Activated CD4-positive, alpha-beta T cell treated with anti-CD3 and anti-CD28 coated beads for 1 hour (primary cell): ENCODE measurements at places on chromosomes 6 and 20.

GRCh38 chr6:133394630-133395029 lies 153.5 kb downstream of the EYA4 start:
- DNase-seq = no peak

DNA sequence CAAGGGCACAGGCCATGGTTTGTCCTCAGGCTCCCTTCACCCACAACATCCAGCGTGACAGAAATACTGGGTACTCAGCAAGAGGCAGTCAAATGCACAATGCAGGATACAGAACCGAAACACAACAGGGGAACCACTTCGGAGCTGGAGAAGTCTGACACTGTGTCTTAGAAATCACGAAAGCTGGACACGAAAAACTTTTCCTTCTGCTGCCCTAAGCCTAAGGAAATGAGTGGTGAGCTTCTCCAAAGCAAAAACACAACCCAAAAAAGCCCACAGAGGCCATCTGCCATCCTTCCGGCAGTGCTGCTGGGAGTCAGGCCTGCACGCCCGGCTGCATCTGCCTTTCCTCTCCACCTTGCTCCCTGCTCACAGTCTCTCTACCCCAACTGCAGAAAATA lies 106.3 kb downstream of the SLC23A2 start:
- DNase-seq = no peak

- no peak for DNase-seq
Observed at GRCh38 chr6:43739642-43740091, 30.3 kb upstream of the VEGFA start.

DNA sequence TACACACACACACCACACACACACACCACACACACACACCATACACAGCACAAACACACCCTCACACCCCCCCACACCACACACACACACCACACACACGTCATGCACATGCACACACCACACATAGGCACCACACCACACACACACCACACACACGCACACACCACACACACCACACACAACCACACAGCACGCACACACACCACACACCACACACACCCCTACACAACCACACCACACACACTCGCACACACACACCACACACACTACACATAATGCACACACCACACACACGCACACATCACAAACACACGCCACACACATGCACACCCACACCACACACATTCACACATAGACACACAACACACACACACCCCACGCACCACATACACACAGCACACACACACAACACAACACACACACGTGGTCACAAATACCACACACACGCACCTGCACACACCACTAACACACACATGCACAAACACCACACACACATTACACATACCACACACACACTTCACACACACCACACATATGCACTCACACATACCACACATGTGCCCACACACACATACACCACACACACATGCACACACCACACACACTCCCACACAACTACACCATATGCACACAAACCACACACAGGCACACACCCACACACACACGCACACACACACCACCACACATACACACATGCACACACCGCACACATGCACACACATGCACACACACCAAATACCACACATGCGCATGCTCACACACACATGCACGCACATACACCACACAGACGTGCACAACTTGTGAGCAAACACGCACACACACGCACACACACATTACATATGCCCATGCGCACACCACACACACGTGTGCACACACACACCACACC lies 9.4 kb upstream of the ACSS1 start:
- no peak for DNase-seq

DNA sequence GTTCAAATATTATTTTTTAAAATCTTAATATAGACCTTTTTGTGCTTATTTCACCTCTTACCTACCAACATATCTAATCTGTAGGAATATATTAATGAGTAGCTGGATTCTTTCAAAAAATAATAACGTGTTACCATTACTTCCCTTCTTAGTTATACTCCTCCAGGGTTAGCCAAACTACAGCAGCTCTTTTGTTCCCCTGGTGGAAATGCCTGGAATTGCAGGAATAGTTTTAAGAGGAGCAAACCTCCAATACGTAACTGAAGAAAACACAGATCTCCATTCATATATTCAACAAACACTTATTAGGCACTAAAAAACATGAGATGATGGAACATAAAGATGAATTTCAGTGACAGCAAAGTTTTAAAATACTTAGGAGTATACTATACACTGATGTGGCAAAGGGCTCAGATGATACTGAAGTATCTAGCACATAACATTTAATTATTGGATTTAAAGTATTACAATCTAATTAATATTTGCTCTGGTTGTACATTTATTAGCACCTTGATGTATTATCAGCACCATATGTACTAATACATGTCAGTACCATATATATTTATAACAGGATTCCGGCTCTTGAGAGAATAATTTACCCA lies 78.3 kb downstream of the TBX18 start:
- DNase-seq = no peak

DNA sequence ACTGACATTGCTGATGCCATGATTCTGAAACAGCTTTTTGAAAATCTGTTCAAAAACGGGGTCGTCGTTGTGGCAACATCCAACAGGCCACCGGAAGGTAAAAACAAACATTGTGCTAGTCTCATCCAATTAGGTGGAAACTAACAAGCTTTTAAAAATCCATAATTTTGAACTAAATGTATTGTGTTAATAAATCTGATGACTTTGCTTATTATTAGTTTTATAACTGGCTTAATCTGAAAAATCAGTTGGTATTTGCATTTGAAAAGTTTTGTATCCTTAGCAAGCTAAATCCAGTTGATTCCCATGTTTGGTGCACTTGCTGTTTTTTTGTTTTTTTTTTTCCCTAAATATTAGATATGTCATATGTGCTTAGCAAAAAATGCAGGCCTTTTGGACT lies 71.4 kb downstream of the AFG1L start:
- no peak for DNase-seq

GRCh38 chr6:147554281-147554680 lies 45.8 kb downstream of the SAMD5 start:
- DNase-seq = no peak

GRCh38 chr6:27809939-27810767 lies 102.0 kb downstream of the OR2B2 start:
- peak; percentile 67 for DNase-seq

DNA sequence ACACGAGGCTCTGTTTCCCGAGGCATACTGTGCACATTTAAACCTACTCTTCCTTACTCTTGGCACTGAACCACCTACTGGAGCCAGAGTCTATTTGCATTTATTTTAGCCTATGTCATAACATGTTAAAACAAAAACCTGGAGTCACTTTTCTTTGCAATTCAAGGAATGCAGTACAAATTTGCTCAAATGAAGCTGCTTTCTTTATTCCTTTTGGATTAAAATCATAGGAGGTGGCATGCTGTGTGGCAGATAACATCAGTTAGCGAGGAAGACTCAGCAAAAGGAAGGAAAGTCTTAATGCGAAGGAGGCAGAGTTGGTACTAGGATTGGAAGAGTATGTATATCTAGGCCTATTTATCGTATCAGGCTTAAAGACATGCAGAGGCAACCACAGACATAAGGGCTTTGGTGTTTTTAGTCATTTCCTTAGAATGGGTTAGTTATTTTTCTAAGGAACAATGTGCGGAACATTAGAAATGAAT lies 92.9 kb downstream of the SAMD3 start:
- DNase-seq = no peak

DNA sequence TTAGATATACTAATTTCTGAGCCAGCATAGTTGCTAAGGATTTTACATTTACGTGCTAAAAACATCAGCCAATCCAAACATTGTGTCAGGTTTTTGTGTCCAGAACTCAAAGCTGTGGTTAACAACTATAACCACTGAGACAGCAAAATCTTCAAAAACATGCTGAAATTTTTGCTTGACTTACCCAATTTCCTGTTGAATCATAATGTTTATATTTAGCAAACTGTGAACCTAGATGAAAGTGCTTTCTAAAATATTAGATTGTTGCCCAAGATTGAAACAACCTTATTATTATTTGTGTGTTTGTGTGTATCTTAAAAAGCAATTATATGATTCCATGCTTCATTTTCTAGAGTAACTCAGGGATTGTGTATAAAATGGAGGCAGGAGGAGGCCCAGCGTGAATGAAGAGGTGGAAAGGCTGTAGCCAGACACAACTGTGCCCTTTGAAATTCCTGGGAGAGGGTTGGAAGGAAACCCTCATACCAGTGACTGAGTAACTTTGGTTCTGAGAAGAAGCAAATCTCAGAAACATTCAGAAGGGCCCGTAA lies 48.0 kb downstream of the ARMC2 start:
- DNase-seq = no peak

DNA sequence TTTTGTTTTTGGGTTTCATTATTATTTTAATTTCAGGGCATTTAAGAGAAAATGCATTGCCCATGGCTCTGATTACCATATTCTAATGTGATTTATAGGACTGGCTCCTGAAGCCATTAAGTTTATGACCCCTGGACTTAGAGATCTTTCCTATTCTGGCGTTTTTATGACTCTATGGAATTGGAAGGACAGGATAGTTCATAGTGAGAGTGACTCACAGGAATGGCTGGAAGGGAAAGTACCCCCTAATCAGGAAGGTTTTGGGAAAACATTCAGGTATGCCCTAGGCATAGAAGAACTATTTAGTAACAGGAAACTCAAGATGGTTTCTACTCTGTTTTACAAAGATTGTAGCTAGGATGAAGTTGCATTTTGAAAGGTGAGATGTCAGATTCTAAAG lies 108.6 kb upstream of the SLC2A12 start:
- no peak for DNase-seq

DNA sequence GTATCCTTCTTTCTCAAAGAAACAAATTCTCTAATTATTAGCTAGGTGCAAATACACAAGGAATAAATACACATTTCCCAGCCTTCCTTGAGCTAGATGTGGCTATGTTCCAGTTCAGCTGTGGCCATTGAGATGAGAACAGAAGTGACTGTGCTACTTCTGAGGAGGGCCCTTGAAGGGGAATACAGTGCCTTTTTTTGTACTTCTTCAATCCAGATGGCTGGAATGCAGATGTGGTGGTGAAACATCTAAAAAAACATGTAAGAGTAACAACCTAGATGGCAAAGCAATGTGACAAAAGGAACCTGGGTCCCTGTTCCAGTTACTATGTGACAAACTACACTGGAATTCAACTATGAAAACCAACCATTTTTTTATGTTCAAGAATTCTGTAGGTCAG lies 115.4 kb upstream of the DST start:
- no peak for DNase-seq

GRCh38 chr6:130537447-130537846 lies 171.6 kb downstream of the TMEM200A start:
- DNase-seq = no peak

DNA sequence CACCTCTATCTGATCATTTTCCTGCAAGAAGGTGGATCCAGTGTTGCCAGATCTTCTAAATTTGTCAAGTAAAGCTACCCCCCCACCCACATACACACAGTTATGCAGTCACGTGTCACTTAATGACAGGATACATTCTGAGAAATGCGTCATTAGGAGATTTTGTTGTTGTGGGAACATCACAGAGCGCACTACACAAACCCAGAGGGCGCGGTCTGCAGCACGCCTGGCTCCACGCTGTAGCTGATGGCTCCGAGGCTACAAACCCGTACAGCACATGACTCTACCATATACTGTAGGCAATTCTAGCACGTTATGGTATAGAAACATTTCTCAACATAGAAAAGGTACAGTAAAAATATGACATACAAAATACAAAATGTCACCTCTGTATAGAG lies 126.9 kb downstream of the SYCP2 start:
- no peak for DNase-seq

DNA sequence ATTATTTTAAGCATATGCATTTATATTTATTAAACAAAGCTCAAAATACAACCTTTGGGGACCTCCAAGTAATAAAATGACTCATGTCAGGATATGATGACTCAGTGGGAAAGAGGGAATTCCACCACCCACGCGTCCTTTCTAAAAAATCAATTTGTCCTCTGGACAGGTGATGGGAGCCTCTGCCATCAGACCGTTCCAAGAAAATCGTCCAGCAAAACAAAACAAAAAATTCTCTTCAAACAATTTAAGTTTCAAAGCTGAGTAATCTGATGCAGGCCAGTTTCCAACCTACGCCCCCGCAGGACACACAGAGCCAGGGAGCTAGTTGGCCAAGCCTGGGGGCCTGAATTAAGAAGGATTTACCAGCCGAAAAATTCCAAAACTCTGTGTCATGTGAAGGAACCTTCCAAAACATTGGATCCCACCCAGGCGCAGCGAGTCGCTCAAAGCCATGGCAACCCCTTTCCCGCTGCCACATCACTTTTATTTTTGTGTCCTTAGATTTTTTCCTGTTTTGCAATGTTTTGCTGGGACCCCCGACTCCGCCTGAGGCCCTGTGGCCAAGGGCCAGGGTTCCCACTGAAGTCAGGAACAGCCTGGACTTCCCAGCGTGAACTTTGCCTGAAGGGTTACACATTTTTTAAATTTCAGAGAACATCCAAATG lies 95.3 kb downstream of the NFATC2 start:
- DNase-seq = no peak

DNA sequence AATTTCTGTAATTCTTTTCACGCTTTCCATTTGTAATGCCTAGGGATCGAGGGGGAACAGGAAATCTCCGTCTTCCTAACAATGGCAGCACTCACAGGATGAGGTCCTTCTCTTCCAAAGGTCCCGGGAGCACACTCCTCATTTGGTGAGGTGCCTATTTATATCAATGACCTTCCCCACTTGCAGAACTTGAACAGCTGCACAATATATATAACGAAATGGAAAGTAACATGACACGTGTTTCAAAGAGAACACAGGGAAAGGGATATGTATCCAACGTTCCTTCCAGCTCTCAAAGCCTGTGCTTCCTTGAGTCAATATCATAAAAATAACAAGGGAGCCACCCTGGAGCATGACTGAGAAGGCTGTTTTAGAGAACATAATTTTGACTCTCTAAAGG lies 78.6 kb upstream of the RBM24 start:
- DNase-seq = no peak

- DNase-seq = no peak
Observed at GRCh38 chr20:35260426-35260825, 17.5 kb downstream of the MMP24OS start.

GRCh38 chr6:70651326-70651905 lies 16.3 kb upstream of the SMAP1 start:
- no peak for DNase-seq

GRCh38 chr6:114253431-114253830 lies 89.4 kb downstream of the HS3ST5 start:
- DNase-seq = no peak

GRCh38 chr6:159086033-159086618 lies 41.3 kb upstream of the TAGAP start:
- DNase-seq = no peak

- no peak for DNase-seq
Observed at GRCh38 chr20:13130061-13130706, 90.9 kb upstream of the ISM1 start.

DNA sequence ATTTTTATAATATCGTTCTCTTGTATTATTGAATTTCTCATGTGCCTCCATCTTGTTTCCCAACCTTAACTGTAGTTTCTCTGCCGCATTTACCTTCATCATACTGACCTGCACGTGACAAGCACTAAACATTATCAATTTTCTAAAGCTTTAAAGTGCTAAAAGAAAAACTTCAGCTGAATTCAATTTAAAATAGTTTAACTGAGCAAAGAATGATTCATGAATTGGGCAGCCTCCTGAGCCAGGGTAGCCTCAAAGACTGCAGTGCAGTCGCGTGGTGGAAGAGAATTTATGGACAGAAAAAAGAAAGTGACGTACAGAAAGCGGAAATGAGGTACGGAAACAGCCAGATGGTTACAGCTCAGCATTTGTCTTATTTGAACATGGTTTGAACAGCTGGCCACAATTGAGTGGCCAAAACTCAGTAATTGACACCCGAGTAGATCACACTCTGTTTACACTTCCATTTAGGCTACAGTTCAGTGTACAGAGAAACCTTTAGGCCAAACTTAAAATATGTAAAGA lies 4.2 kb upstream of the ZDHHC14 start:
- no peak for DNase-seq
